Stimulated activated CD8-positive, alpha-beta memory T cell treated with anti-CD3 and anti-CD28 coated beads, Interleukin-4, amount 100 ng/mL, for 4 hours (primary cell): ENCODE measurements at places on chromosomes 2 and 18.

GRCh38 chr2:112712903-112713584 is 7.8 kb upstream of the NT5DC4 start:
- DNase-seq: no peak

- DNase-seq: no peak
These were observed 32.9 kb downstream of the RTP5 start for GRCh38 chr2:241902357-241902991.

- no peak for DNase-seq
These were observed 213.4 kb downstream of the CDH20 start for GRCh38 chr18:61546590-61546989.

- DNase-seq: no peak
These were observed 41.7 kb downstream of the MYOM1 start for GRCh38 chr18:3177902-3178687.

DNA sequence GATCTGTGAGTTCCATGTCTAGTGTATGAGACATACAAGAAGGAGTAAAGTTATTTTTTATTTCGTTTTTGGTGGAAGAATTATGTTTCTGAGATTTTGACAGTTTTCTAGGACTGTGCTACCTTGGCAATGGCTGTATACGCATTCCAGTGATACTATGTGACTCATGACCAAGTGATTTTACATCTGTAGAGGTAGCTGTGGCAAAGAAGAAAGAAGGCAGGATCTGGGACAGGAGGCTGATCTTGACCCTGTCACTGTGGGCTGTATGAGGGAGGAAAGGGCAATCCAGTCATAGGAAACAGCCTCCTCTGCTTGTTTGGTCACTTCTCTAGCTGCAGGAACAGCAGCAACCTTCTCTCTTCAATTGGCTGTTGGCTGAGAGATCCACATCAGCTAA is 44.0 kb upstream of the PDCL3 start:
- no peak for DNase-seq

GRCh38 chr2:75054296-75054695 is 95.9 kb downstream of the POLE4 start:
- DNase-seq: no peak

DNA sequence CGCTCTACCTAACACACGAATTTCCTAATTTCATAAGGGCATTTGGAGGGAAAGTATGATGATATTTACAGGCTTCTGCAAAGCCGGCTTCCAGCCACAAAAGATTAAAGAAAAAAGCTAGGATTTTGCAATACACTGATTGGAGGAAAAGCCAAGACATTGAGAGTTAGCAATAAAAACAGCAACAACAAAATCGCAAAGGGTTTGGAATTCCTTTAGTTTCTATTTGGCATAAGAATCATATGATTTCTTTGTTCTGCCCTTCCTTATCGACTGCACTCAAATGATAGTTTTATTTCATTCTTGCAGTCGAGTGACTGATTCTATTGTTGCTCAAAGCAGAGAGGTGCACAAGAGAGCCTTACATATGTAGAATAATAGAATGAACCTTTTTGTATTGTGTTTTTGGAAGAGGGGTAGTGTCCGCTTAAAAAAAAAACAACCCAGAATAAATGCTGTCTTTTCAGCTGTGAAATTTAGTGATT is 3.9 kb upstream of the ZNF532 start:
- no peak for DNase-seq

- no peak for DNase-seq
These were observed 29.5 kb downstream of the TPRKB start for GRCh38 chr2:73707636-73708035.

- DNase-seq: no peak
These were observed 252.1 kb upstream of the SLC14A2 start for GRCh38 chr18:45363196-45363595.

GRCh38 chr2:59233448-59233847 is 992.3 kb upstream of the FANCL start:
- DNase-seq: no peak
